Body of pancreas (tissue), 4 donors: ENCODE measurements at places on chromosomes 7 and 10. TPM values are rescaled to one million over a fixed set of nuclear protein-coding genes. Genes with fewer than 3 reads are reported as not detected.

Gene SPDYE2
- not detected for total RNA-seq

Gene PLPP4
- total RNA-seq, result 0.78 TPM

Gene PKD2L1
- total RNA-seq, result not detected

Gene C7orf33
- not detected for total RNA-seq

Gene BTBD16
- total RNA-seq, result not detected

Gene SPDYE1
- not detected for total RNA-seq

Gene SPAM1
- not detected for total RNA-seq

Gene COA1
- total RNA-seq, result 36.8 TPM

Gene CYTH3
- total RNA-seq, result 14.0 TPM

Gene NUTM2A
- 1.0 TPM for total RNA-seq

Gene TMEM236
- total RNA-seq, result 0.52 TPM

Gene MEIG1
- not detected for total RNA-seq

Gene HGF
- total RNA-seq, result 6.9 TPM

Gene RAPGEF5
- 68.0 TPM for total RNA-seq

Gene PTPN20
- 0.99 TPM for total RNA-seq

Gene CALML3
- total RNA-seq, result not detected

Gene MYH16
- total RNA-seq, result under 0.01 TPM

- DNase-seq, result no peak
Observed at GRCh38 chr10:6504296-6504695, 75.8 kb downstream of the PRKCQ start.

DNA sequence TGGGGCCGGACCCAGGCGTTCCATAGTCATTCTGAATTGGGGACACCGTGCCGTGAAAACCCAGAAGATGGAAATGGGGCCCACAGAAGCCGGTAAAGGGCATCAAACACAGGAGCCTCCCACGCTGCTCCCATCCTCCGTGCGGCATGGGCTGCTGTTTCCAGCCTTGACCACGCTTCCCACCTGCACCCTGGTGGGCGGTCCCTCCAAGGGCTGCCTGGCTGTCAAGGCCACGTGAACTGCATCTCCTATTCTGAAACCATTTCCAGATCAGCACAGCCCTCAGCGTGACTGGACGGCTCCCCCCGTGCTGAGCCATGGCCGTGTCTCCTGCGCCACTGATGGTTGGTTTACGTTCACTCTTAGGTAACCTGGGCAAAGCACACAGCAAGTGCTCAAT, 14.1 kb downstream of the CFAP46 start:
- DNase-seq, result no peak

DNA sequence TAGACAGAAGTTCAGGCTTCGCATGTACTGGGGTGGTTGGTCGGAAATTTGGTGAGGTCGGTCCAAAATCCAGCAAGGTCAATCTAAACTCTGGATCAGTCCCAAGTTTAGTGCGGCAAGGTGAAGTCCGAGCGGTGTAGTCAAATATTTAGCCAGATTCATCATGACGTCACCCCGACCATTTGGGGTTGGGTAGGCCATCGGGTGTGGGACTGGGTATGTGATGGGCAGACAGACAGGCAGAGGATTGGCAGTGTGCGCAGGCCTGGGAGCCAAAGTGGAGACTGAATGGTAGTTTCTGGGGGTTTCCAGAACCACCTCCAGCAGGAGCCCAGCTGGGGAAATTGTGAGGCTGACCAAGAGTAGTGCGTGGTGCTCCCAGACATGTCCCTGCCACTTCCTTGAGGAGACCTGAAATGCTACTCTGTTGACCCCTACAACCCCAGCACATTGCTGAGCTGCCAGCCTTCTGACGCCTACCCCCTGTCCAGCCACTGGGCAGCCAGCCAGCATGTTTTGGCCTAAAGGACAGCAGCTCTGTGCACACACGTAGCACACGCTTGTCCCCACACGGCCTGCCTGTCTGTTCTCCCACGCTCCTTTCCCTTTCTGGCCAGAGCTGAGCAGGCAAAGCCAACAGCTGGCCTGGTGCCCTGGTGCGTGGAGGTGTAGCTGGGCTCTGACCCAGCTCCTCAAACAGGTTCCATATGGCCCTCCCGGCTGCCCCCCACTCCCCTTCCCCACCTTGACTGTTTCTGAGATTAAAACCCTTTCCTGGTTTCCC, 55.9 kb downstream of the FAM241B start:
- DNase-seq, result peak; percentile 91

DNA sequence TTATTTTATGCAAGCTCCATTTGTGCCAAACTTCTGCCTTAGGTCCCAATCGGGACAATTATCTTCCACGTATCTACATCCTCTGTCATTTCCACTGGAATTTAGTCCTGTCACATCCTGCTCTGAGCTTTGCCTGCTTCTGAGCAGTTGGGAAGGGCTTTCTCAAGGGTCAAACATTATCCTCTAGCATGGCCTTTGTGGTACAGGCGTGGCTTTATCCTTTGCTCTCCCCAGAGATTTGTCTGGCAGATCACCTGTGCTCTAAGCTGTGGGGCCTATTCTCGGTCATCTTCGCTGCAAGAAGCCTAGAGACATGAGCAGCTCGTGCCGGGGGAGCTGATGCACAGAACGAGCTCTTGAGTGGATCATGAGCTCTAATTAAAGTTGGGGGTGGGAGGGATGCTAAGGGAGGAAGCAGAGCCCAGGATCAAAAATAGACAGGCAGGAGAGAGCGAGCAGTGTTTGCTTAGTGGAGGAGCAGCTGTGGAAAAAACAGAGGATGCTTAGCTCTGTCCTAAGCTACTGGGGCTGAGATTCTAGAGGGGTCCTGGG, 19.8 kb upstream of the TMEM273 start:
- no peak for DNase-seq

GRCh38 chr10:58299580-58299979, 30.6 kb downstream of the CISD1 start:
- peak; percentile 58 for DNase-seq

- no peak for DNase-seq
Observed at GRCh38 chr10:26681076-26681475, 16.4 kb upstream of the PDSS1 start.

DNA sequence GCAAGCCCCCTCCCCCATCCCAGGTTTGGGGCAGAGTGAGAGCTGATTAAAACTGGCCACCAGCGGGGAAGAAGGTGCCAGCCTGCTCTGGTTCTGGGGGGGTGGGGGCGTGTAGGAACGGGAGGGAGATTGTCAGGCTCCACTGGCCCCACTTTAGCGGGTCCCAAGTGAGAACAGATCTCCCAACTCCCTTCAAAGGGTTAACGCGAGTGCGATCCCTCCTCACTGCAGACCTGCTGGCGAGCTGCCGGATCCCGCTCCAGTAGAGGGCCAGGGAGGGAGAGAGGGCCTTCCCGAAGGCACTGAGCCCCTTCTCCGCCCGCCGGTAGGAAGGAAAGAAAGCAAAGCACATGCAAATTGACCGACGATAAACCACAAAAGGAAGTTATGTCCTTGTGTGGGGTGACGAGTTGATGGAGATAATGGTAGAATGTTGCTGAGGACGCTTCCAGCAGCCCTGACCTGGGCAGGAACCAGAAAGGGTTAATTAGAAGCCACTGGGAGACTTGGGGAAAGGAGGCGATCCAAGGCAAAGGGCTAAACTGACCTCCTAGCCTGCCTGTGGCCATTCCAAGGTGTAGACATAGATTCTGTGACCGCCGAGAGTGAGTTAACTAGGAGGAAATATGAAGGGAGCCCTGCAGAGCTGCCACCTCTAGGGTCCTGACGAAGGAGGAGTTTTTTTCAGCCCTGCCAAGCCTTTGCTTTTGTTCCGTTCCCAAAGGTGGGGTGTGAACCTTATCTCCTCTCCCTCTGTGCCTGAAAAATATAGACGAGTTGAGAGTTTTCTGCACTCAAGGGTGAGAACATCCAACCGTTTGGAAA, 1.5 kb downstream of the NRG3 start:
- DNase-seq, result no peak

GRCh38 chr7:24245362-24245761, 38.6 kb upstream of the NPY start:
- no peak for DNase-seq

- DNase-seq, result no peak
Observed at GRCh38 chr7:107446988-107447387, 22.9 kb upstream of the GPR22 start.

- DNase-seq, result no peak
Observed at GRCh38 chr7:16023046-16023445, 336.6 kb upstream of the MEOX2 start.

- no peak for DNase-seq
Observed at GRCh38 chr10:8071006-8071405, 16.5 kb downstream of the GATA3 start.

DNA sequence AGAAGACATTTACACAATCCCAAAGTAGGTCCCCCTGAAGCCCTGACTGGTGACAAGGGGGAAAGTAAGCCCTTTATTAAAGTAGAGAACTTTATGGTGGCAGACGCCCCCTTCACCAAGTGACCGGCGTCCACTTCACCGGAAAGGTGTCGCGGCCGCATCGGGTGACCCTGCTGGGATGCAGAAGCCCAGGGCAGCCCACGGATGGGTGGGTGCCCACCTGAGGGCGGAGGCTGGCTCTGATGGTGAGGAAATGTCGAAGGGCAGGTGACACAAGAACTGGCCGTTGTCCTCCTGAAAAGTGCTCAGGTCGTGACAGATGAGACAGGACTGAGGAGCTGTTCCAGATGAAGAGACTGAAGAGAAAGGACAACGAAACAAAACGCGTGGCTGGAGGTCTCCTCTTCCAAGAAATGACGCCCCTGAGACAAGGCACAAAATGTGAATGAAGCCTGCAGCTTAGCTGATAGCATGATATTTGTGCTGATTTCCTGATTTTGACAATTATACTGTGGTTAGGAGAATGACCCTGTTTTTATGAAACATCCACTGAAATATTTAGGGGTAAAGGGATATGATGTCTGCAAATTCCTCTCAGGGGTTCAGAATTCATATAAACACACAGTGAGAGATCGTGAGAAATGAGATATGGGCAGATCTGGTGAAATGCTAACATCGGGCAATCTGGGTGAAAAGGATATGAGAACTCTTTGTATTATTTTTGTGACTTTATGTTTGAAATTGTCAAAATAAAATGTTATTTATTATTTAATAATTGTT, 123.9 kb downstream of the PRKAG2 start:
- no peak for DNase-seq

- no peak for DNase-seq
Observed at GRCh38 chr7:21089653-21090052, 303.0 kb upstream of the SP8 start.

DNA sequence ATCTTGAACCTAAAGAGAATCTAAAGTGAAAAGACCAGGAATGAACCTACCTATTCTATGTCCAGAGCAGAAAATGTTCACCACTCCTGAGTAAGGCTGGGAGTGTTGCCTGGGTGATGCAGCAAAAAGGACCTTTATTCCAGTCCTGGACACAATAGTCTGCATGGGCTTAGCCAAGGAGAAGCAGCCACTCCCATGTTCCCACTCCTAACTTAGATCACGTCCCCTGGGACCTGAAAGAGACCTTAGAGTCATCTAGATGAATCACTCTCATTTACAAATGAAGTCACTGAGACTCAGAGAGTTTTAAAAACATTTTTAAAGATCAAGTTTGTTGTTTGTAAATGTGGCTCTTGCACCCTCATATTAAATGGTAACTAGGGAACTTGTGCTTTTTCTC, 763.4 kb downstream of the KCNMA1 start:
- DNase-seq, result peak; percentile 19

DNA sequence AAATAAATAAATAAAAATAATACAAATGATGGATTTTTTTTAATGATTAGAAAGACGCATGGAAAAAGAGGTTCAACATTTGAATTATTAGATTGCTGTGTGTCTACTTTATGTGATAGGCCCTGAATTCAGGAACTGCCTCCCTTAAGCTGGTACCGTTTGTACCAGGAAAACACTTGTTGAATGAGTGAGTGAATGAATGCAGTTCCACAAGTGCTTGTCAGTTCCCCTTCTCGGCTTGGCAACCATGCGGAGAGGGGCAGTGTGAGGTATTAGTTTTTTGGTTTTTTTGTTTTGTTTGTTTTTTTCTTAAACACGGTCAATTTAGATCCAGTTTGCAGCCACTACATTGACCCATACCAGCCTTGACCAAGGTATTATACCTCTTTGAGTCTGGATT, 2.1 kb upstream of the DPY19L1 start:
- DNase-seq, result no peak

- no peak for DNase-seq
Observed at GRCh38 chr10:13525663-13526062, 3.2 kb downstream of the BEND7 start.

DNA sequence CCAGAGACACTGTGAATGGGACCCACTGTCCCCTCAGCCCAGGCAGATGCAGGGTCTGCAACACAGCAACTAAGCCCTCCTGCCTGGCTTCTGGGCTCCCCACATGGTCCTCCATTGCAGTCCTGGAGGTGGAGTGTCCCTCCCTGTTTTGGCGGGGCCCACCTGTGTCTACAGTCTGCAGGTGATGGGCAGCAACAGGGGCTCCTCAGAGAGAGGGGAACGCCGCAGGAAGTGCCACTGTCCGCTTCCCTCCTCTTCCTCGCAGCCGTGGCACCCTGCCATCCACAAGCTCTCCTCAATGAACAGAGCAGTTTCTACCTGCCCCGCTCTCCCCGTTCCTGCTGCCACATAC, 9.3 kb downstream of the CAMK2G start:
- no peak for DNase-seq

- DNase-seq, result no peak
Observed at GRCh38 chr7:104363355-104363754, 35.0 kb downstream of the LHFPL3 start.

- no peak for DNase-seq
Observed at GRCh38 chr7:45118889-45119331, 7.4 kb upstream of the TBRG4 start.

DNA sequence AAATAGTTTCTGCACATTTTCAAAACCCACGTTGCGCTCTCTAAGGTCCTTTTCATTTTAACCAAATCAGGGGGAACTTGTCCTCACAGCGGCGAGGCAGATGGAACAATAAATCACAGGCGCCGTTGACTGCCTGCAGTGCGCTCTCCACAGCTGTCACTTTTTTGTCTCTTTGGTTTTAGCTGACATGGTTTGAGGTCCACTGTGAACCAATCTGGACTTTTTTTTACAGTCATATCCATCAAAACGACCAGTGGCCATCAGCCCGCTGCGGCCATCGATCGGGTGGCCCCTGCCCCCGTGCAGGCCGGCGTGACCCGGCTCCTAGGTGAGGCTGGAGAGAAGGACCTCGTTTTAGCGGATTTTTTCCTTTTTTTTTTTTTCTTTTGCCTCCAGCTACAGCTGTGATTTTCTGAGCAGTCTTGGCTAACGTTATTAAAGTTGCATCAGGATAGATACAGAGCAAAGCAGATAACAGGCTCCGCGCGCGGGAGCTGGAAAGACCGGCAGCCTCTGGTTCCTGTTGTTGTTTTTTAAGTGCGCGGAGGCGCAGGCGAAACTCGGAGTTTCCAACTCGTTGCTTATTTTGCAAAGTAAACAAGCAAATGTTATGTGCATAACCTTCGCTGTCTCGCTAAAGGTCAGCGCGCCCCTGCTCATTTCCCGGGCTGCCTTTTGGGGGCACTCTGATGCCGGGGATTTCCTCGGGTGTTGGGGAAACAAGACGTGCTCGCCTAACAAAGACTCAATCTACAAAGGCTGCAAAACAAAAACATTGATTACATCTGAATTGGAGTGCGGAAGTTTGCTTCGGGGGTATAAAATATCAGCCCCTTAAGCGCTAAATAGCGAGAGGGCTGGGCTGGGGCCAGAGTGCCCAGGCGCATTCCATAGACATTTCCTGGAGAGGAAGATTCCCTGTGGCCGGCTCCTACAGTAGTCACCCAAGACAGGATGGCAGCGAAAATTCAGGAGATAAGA, 414.8 kb upstream of the MKI67 start:
- peak; percentile 15 for DNase-seq

- peak; percentile 86 for DNase-seq
Observed at GRCh38 chr10:44878706-44879530, 32.2 kb upstream of the TMEM72 start.
